Progenitor cell of endocrine pancreas (in vitro differentiated cells): ENCODE measurements at places on chromosomes 2 and 18. TPM values are rescaled to one million over a fixed set of nuclear protein-coding genes. Genes with fewer than 3 reads are reported as not detected.

Gene SERPINB13
- total RNA-seq: not detected in 2 replicates

DNA sequence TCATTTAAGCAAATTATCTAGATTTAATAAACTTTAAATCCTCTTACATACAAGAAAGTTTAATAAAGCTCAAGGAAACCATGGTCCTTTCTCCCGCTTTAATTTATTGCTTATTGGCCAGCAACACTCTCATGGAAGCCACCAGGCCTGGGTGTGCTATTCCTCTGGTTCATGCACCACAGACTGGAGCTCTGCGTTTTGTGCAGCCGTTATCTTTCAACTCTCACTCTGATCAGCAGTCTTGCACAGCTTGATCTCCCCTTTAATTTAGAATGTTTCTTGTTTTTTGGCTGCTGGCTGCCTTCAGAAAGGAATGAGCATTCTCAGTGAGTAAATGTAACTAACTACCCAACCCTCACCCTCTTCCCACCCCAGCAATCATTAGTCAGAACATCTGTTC, 318.7 kb downstream of the MEIS1 start:
- DNase-seq: no peak

- DNase-seq: no peak
Observed at GRCh38 chr18:66819235-66819634, 215.3 kb upstream of the CDH19 start.

GRCh38 chr2:130836501-130837174, at the start of gene ARHGEF4:
ARHGEF4 (plus strand) TSS chr2:130836914; CDS start chr2:130836954, 40 bp downstream.
- DNase-seq: peak; percentile 67

DNA sequence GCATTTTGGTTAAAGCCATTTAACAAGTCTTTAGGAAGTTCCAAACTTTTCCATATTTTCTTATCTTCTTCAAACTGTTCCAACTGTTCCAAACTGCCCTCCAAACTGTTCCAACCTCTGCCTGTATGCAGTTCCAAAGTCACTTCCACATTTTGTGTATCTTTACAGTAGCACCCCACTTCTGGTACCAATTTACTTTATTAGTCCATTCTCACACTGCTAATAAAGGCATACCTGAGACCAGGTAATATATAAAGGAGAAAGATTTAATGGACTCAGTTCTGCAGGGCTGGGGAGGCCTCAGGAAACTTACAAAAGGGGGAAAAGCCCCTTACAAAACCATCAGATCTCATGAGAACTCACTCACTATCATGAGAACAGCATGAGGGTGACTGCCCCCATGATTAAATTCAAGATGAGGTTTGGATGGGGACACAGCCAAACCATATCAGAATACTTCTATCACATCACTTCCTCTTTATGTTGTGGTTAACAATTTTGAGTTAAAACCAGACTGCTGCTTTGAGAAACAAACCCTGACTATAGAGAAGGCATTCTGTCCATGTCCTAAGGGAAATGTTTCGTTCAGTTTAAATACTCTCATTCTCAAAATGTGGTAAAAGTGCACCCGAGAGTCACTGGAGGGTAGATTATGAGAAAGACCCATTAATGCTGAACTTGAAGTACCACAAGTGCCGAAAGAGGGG, 11.0 kb downstream of the IL18R1 start:
- no peak for DNase-seq

Gene FAM161A
- 19.0 and 23.7 TPM in 2 replicates for total RNA-seq

GRCh38 chr2:36756438-36756837, 59.9 kb downstream of the VIT start:
- no peak for DNase-seq

DNA sequence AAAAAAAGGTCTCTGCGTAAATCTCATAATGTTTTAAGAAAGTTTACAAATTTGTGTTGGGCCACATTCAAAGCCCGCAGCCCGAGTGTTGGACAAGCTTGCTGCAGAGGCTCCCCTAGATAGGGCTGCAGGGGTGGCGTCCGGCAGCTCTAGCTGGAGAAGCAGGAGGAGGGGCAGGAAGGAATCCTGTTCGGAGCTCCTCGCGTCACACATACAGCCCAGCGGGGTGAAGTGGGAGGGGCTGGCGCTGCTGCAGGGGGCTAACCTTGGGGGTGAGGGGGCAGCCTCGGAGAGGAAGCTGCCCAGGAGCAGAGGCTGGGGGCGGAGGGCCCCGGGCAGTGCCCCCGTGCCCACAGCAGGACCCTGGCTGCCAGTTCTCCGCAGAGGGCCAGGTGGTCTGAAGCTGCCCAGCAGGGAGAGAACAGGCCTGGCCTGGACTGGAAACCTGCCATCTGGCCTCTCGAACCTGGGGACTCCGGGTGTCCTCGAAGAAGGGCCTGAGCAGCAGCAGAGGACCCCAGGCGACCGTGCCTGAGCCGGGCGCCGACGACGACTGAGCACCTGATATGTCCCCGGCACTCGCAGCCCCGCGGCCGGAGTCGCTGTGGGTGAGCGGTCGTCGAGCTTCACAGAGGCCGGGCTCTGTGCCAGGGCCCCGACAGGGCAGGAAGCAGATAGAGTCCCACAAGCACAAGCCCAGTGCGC, 2.6 kb upstream of the GPR35 start:
- DNase-seq: no peak

Gene CYS1
- 2.3 and 2.5 TPM in 2 replicates for total RNA-seq

DNA sequence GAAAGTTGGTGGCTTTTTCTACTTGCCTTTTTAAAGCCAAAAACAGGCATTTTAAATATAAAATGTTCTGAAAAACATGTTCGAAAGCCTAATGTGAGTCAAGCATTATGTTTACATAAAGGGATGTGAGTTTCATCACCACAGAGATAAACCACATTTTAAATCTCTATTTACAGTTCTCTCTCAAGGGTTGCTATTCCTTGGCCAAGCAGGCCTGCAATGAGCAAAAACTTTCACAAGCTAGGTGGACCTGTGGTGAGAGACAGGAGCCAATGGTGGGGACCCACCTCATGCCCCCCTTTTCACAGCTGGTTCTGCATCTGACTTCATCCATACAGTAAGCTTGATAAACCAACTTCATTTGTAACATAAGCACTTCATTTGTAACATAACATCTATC, 65.1 kb downstream of the CUL3 start:
- no peak for DNase-seq

- no peak for DNase-seq
Observed at GRCh38 chr2:20467789-20468548, 21.1 kb downstream of the RHOB start.

GRCh38 chr2:111041398-111042202, 79.1 kb upstream of the BCL2L11 start:
- DNase-seq: no peak

Gene TXNL4A
- 103 and 104 TPM in 2 replicates for total RNA-seq

DNA sequence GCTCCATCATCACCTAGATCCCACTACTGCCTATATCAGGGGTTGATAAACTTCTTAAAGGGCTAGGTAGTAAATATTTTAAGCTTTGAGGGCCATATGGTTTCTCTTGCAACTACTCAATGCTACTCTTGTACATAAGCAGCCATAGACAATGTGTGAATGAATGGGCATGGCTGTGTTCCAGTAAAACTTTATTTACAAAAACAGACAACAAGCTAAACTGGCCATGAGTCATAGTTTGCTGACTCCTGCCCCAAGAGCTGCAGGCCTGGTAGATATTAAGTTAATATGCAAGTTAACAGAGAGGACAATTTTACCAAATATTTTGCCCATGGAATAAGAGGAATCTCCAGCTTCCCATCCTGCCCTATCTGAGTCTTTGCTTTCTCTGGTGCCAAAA, 29.8 kb upstream of the MYO3B start:
- no peak for DNase-seq

- DNase-seq: no peak
Observed at GRCh38 chr2:112693596-112693995, 27.2 kb upstream of the NT5DC4 start.

Gene AQP4
- 1.6 and 1.7 TPM in 2 replicates for total RNA-seq

GRCh38 chr18:65093346-65093745, 657.5 kb upstream of the CDH7 start:
- DNase-seq: no peak

DNA sequence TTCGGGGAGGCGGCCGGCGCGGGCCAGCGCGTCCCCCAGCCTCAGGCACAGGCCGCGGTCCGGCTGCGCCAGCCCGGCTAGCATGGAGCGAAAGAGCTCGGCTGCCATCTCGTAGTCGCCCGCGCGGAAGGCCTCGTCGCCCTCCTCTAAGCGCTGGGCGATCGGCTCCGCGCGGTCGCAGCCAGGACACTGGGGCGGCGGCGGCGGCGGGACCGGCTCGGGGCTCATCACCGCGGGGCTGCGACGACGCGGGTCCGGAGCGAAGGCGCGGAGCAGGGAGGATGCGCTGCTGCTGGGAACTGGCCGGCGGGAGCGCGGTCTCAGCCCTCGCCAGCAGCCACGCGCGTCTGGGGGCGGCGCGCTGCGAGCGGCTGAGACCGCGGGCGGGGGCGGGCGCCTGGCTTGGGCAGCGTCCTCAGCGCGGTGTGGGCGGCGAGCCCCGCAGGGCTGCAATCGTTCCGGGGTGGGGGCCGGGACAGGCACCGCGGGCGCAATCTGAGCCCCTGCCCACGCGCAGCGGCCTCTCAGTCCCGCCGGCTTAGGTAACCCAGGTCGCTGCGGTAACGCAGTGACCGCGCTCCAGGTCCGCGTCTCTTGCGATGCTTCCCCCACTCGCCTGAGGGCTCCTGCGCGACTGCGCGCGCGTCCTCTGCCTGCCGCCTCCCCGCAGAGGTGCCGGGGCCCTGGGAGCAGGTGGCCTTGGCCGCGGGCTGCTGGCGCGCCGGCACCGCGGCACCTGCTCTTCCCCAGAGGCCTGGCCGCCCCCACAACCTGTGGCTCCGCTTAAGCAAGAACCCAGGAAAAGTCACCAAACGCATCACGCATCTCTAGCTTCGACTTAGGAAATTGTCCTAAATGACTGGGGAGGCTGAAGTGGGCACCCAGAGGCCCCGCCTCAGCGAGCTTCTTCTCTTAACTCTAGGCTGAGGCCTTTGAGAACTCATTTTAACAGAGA, at the start of gene LONRF2:
LONRF2 (minus strand) TSS at position 636 of the 955 bp plus-strand sequence; CDS start at position 228, 408 bp downstream.
- peak; percentile 45 for DNase-seq

Gene ARHGAP25
- 1.3 and 1.8 TPM in 2 replicates for total RNA-seq

DNA sequence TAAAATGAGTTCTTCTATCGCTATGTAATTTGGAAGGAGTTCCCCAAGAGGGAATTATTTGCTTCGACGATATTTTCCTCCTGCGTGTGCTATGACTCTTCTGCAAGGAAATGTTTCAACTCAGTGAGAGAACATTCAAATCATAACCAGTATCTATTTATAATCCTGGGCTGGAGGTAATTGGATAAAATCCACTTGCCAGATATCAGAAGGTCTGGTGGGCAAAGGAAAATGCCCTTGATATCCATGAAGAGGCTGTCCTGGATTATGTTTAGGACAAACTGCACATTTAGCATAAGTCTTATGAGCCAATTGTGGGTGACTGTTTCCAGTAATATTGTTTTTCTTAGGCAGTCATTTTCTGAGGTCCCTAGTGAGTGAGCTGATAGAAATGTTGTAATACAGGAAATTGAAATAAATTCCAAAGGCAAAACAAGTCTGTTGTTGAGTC, 17.7 kb downstream of the RPIA start:
- no peak for DNase-seq

Gene SERPINB12
- total RNA-seq: not detected in 2 replicates

Gene TSHZ1
- 16.9 and 17.1 TPM in 2 replicates for total RNA-seq

DNA sequence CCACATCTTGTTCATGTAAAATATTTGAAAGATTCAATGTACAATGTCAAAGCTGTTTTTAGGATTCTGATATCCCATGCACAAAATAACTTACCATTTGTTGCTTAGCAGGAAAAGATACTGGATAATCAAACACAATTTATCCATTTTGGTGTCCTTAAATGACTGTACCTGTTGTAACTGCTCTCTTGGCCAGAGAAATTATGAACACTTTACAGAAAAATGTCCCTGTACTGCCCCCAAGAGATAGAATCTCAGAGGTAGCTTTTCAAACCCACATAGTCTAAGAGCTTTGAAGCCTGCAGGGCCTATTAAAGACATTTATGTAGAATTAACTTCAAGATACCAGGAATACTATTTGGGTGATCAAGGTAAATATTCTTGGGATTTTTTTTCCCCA, 12.2 kb upstream of the ME2 start:
- DNase-seq: no peak

- DNase-seq: no peak
Observed at GRCh38 chr18:50578030-50578429, 18.1 kb downstream of the MAPK4 start.

- no peak for DNase-seq
Observed at GRCh38 chr2:149075105-149075504, 36.6 kb downstream of the LYPD6B start.

- no peak for DNase-seq
Observed at GRCh38 chr2:167965907-167966761, 281.3 kb downstream of the STK39 start.

Gene RAB17
- 49.9 and 52.0 TPM in 2 replicates for total RNA-seq

DNA sequence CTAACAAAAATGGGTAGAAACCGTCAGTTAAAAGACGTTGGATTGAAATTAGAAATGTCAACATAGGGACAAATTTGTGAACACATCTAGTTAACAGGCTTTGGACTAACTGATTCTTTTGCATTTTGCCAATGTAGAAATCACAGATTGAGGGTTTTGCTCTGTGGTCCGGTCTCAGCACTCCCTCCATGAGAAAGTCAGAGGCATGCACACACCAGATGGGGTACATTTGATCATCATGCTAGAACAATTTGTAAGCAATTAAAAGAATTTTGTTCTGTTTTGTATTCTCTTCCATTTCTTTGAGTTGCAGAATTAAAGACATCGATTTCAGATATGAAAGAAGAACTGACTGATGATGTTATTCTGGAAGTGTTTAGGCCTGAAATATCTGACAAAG, 179.1 kb upstream of the CCDC68 start:
- no peak for DNase-seq

- DNase-seq: no peak
Observed at GRCh38 chr2:17257189-17257909, 260.9 kb downstream of the RAD51AP2 start.

DNA sequence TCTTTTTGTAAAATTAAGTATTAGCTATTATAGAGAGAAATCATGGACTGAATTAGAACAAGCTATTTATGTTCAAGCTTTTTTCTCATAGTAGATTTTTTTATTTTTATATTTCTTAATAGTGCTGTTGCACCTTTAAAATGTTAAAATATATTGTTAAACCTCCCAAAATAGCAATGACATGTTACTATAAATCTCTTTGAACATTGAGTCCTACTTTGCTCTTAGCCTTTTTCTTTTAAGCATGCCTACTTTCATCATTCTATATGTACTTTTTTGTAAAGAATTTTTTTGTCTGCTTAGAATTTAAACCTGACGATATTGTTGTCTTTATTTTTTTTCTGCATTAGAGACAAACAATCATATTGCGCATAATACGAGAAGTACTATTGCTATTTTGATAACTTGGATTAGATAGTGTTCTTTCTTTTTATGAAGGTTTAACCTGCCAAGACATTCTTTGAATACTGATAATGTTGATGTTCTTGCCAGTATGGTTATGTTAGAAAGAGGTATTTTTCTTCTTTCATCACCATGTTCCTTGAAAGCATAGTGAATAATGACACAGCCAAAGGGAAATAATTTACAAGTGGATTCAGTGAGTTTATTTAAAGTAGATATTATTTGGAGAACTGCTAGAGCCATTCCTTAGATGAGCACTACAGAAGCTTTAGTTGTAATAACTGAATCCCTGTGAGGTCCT, 40.6 kb downstream of the PMS1 start:
- DNase-seq: no peak

Gene ST3GAL5
- 27.3 and 32.5 TPM in 2 replicates for total RNA-seq

Gene RAX
- total RNA-seq: not detected in 2 replicates

- no peak for DNase-seq
Observed at GRCh38 chr2:25312958-25313710, 28.6 kb downstream of the DNMT3A start.
